NCI-H510A (cell line): ENCODE measurements at places on chromosomes 6 and 20.

DNA sequence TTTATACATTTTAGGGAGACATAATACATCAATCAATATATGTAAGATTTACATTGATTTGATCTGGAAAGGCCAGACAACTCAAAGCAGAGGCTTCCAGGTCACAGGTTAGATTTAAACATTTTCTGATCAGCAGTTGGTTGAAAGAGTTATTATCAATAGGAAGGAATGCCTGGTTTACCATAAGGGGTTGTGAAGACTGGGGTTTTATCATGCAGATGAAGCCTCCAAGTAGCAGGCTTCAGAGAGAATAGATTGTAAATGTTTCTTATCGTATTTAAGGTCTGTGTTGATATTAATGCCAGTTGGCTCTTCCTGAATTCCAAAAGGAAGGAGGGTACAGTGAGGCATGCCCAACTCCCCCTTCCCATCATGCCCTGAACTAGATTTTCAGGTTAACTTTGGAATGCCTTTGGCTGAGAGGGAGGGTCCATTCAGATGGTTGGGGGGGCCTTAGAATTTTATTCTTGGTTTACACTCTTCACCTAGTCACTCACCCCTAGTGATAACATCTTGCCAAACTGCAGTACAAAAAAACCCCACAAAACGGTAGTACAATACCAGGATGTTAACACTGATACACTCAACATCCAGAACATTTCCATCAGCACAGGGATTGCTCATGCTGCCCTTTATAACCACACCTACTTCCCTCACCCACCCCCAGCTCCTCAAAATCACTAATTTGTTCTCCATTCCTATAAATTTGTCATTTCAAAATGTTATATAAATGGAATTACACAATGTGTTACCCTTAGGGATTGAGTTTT lies 259.6 kb upstream of the PLN start:
- DNase-seq: no peak

- no peak for DNase-seq
Measured at GRCh38 chr6:47004463-47004862, 37.7 kb downstream of the ADGRF1 start.

DNA sequence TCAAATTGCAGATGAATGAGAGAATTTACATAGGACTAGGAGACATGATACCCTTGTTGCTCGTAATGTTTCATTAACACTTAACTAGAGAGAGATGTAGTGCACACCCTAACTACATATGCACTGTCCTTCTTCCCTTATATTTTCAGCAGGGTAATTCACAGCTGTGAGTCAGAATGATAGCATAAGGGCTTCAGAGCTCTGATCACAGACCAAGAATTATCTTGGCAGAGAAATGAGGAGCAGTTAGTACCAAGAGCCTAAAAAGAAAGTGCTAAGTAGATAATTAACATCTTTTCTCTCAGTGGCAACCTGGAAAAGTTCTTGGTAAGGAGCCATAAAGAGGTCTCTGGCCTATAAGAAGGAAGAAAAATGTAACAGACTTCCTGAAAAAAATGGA lies 35.8 kb downstream of the GRIK2 start:
- no peak for DNase-seq

GRCh38 chr6:139152892-139153271 lies 18.0 kb downstream of the HECA start:
- DNase-seq: no peak

- no peak for DNase-seq
Measured at GRCh38 chr6:16596616-16597331, 164.5 kb downstream of the ATXN1 start.

- DNase-seq: no peak
Measured at GRCh38 chr6:159441704-159441981, 251.4 kb downstream of the SOD2 start.

- DNase-seq: no peak
Measured at GRCh38 chr6:157265635-157266034, 57.7 kb downstream of the TMEM242 start.

DNA sequence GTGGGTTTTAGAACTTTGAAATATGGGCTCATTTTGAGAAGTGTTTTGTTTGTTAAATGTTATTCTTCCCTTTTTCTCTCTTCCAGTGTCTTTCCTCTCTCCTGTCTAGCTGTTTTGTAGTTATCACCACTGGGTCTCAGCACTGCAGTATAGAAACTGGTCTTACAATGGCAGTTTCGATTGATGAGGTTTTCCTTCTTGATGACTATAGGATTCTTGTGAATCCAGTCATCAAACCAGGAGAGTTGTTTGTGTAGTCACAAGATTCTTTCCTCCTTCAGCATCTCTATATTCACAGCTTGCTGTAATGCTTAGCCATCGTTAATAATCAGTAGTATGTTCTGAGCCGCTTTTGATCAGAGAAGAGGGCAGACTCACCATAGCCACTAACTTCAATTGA lies 172.3 kb downstream of the OGFRL1 start:
- no peak for DNase-seq
